ENCODE measurements at places on chromosomes 5 and 9.
A peak's percentile ranks its signal among the peaks of the same experiment; 100 is the strongest.

DNA sequence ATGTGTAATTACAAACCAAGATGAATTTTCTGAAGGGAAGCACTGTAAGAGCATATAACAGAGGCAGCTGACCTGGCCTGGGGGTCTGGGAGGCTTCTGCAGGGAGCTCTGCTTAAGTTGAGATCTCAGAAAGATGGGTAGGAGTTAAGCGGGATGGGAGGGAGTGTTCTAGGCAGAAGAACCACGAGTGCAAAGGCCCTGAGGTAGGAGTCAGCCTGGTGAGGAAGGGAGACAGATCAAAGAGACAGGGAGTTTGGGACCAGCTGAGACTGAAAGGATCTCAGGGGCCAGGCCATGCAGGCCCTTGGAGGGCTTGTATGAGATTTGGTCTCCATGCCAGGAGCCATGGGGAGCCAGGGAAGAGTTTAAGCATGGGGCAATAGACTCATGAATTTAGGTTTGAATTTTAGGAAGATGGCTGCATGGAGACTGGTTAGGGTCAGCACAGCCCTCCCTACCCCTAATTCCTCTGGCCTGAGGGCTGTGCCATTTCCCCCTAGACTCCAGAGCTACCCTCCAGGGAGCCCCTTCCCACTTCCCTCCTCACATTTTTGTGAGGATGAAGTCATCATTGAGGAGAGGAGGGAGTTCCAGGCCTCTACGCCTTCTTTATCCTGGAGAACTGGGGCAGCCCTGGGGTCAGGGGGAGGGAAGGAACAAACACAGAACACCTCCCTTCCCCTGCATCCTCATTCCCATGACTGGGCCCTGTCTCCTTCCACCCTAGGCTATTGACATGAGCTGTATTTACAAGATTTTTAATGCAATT, 4.8 kb upstream of the ARAP3 start:
- DNase-seq = no peak

GRCh38 chr9:110089681-110090370, 118.1 kb downstream of the C9orf152 start:
- DNase-seq = no peak

DNA sequence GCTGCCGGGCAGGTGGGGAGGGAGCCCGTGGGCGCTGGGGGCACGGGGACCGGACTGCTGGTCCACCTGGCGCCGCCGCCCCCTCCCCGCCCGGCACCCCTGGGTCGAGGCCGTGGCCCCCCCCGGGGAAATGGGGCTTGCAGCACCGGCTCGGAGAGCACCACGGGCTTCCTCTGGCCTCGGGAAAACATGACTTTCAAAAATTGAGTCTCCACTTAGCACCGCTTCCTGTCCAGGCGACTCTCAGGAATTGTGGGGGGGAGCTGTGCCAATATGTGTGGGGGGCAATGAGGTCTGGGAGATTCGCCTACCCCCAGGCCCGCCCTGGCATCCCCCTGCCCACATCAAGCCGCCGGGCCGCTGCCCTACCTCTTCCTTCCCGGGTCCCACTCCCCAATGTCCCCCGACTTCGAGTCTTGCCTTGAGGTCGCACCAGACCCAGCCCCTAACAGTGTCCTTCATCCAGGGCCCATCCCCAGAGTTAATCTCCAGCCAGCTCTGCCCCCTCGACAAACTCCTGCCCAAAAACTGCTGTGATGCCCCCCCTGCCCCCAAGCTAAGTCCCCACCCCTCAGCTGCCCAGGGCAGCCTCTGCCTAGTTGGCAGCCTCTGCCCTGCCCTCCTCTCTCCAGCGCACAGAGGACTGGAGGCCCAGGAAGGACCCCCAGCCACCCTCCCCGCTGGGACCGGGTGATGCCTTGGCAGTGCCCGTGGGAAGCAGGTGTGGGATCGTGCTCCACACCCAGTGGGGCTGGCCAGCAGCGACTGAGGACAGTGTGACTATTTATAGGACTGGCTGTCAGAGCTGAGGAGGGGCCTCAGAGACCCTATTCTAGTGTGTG, 3.9 kb downstream of the EGFL7 start:
- DNase-seq = no peak

DNA sequence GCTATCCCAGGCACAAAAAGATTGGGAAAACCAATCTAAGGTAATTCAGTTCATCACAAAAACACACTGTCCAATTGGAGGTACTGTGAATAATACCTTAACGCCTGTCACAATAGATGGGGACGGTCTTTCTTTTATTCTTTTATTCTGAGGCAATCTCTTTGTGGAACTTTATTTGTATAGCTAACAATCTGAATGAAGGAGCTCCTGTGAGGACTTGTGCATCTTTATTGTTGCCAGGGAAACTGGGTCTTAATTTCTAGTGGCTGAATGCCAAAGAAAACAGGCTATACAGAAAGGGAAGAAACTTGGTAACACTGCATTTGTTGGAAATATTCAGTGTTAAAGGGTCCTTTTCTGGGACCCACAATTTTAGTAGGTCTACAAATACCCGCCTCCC, 546.9 kb upstream of the C9orf72 start:
- no peak for DNase-seq

GRCh38 chr5:151223447-151224264, at the start of gene CCDC69:
TSS of gene CCDC69 (minus strand) at chr5:151224092. CDS start at chr5:151223970, 122 bp downstream.
- peak; percentile 42 for DNase-seq

DNA sequence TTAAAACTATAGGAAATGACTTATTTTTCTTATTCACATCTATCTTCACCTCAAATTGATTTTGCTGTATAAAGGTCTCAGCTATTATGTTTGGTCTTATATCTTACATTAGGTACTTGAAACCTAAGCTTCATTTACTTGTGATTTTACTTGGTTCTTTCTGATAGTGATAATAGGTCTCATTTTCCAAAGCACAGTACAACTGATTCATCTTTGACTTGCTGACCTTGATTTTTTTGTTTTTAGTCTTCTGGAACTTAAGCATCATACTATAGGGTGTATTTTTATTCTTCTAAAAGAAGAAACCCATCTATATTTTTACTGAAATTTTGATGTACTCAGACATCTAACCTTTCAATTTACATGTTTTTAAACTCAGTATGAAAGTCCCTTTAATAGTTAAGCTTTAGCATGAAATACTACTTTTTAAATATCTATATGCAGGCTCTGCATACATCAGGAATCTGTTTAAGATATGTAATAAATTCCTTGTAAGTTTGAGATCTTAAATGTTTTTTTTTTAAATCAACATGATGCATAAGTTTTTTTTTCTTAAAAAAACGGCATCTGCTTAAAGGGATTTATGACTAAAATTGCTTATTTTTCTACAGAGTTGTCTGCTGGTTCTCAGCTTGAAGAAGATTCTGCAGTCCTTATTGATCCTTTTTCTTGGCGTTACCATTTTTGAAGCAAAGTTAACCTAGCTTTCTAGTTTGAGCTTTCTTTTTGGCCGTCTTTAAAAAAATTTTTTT, 13.3 kb downstream of the MATR3 start:
- no peak for DNase-seq

GRCh38 chr5:155665361-155665760, 651.8 kb downstream of the KIF4B start:
- DNase-seq = no peak

DNA sequence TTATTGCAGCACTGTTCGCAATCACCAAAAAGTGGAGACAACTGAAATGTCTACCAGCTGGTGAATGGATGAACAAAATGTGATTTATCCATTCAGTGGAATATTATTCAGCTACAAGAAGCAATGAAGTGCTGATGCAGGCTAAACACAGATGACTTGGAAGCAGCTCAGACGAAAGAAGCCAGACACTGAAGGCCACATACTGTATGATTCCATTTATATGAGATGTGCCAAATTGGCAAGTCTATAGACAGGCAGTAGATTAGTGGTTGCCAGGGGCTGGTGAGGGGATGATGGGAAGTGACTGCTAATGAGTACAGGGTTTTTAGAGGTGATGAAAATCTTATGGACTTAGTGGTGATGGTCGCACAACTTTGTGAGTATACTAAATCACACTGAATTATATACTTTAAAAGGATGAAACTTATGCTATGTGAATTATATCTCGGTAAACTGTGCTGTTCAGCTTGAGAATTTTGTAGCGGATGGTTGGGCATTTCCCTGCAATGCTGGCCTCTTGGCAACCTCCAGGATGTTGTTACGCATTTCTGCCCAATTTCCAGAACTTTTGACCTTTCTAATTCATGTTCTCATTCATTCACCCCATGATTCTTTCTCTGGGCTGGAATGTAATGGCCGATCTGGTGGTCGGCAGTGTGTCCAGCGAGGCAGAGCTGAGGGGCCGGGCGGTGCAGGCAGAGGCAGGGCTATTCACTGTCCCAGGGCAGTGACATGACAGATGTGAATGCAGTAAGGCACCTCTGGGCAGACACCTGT, 22.0 kb upstream of the WNK2 start:
- DNase-seq = no peak

DNA sequence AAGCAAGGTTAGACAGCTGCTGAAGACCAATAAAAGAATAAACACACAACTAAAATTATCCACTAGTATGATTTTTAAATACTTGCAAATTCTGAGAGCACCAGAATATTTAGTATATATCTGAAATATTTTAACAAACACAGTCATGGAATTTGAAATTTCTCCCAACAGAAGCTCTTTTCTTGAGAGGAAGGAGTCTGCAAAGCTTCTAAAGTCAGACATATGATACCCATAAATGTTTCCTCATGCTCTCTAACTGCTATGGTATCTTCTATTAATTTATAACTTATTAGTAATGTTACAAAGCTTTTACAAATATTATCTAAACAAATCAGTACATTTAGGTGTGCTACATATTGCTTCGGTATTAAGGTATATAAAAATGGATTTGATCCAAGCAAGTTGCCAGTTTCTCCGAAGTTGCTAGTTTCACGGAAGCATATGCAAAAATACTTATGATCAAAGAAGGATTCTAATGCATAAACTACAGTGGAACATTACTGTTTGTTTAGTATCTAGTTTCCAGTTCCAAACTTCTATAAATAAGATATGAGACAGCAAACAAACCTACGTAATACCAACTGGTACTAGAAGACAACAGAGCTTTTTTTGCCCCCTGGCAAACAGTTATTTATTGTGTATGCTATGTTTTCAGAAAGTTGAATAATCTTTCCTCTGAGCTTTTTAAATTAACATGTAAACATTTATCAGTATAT, 22.0 kb downstream of the FNIP1 start:
- DNase-seq = no peak

DNA sequence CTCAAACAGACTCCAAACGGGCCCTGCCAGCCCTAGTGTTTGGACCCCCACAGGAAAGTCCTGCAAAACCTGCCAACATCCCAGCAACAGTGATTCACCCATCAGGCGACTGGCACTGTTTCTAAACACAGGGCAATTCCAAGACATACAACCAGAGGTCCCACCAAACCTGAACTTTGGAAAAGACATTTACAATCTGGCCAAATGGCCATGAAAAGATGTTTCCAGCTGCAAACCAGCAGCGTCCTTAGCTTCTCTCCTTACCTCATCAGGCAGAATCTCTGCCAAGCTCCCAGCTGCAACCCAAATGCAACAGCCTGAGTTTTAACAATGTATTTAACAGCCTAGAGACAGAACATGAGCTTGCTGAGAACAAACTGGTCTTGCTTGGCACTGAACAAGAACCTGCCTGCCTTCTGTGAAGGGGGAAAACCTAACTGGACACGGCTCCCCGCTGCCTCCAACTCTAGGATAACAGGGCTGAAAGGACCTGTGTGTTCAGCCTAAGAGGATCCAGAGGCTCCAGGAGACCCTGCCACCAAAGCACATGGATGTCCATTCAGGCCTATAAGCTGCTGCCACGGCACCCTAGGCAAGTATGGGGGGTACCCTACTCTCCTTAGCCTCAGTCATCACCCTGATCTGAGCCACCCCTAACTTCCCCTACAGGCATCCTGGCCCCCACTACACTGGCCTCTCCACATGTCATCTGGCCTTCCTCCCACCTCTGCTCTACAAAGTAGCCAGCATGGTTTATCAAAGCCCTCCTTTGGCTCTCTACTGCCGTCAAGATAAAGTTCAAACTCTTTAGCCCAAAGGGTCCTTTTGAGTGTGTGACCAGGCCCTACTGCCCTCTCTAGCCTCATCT, 5.6 kb downstream of the P4HA2 start:
- no peak for DNase-seq

DNA sequence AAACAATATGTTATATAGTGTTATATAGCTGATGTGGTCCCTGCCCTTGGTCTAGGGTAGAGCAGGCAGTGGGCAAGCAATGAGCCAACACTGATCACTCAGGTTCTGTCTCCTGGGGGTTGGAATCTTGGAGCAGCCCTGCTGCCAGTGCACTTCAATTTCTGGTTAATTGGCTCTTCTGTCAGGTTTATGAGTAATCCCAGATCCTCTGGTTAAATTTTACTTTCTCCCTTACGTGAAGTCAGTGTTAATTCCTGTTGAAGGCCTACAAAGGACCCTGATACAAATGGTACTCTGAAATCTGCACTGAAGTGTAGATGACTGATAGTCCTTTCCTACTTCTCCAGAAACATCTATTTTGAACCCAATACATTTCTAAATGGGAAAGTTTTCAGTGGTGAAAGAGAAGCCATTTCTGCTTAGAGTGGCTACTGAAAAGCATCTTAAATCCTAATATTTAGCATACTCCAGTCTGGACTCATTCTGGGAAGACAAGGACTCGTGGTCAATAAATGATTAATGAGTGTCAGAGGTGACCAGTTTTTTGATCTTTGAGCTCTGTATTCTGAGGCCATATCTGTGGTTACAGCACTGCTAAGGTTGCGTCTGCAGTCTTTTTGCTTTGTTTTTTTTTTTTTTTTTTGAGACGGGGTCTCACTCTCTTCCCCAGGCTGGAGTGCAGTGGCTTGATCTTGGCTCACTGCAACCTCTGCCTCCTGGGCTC, 442.4 kb downstream of the KIF4B start:
- DNase-seq = no peak

- no peak for DNase-seq
Measured at GRCh38 chr5:33275921-33276627, 164.7 kb upstream of the TARS1 start.

GRCh38 chr9:85610074-85610860, 131.5 kb downstream of the AGTPBP1 start:
- no peak for DNase-seq

- peak; percentile 19 for DNase-seq
Measured at GRCh38 chr9:99266255-99267023, 44.4 kb downstream of the SEC61B start.

DNA sequence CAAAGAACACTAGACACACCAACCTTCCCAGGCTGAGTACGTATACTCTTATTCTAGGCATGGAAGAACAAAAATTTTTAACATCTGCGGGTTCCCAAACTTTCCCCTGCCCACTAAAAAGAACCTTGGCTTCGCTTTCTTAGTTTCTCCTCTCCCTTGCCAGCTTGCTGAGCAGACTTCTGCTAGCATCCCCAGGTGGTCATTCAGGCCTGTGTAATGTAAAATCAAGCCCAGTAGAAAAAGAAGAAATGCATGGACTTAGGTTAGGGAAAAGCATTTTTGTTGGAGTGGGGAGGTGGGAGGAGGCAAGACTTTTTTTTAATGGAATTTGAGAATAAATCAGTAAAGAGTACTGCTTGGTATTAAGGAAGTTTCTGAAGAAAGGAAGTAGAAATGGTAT, 331.0 kb upstream of the TLE4 start:
- no peak for DNase-seq

- no peak for DNase-seq
Measured at GRCh38 chr5:128163991-128164390, 80.4 kb downstream of the SLC12A2 start.

- DNase-seq = no peak
Measured at GRCh38 chr9:123450996-123451395, 95.0 kb downstream of the CRB2 start.
